ENCODE measurements at places on chromosomes 3 and 15.

DNA sequence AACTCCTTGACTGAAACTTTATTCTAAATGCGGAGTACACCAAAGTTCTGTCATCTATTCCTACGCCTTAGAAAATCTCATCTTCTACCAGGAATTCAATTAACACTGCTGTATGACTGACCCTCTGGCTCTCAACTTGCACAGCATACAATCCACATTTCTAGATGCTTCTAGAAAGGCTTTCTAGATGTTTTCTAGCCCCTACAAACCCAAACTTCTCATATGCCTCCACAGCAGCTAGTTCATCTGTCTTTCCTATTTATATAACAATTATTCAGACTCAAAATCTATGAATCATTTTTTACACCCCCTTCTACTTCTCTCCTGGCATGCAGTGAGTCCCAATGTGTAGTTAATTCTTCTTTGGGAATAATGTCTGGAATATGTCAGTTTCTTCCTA, 13.2 kb downstream of the INO80 start:
- DNase-seq: no peak

GRCh38 chr3:55288657-55289056, 198.4 kb downstream of the WNT5A start:
- DNase-seq: no peak

DNA sequence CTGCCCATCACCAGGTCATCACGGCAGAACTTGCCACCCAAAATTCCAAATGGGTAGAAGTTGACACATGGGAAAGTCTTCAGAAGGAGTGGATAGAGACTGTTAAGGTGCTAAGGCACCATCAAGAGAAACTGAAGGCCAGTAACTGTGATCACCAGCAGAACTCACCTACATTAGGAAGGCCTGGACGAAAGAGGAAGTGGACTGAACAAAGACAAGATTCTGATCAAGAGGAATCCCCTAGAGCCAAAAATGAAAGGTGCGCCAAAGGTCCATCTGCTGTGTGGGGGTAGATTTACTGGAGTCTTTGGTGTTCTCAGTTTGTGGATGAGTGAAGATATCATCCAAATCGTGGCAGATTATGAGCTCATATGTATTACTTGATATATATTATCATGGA, 46.3 kb upstream of the P3H2 start:
- DNase-seq: no peak

DNA sequence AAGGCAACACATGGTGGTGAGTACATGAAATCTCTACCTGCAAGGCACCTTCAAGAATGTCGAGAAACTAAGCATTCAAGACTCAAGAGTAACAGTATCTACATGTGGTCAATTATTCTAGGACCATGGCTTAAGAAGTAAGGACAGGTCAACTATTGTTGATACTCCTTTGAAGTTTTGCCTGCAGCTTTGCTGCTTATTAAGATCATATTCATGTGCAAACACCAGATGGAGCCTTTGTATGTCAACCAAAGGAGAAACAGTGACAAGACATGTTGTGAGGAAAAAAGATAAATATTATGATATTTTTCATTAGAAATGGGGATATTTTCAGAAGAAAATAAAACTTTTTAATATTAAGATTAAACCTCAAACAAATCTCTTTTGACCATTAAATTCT, 52.3 kb upstream of the FGF7 start:
- no peak for DNase-seq

DNA sequence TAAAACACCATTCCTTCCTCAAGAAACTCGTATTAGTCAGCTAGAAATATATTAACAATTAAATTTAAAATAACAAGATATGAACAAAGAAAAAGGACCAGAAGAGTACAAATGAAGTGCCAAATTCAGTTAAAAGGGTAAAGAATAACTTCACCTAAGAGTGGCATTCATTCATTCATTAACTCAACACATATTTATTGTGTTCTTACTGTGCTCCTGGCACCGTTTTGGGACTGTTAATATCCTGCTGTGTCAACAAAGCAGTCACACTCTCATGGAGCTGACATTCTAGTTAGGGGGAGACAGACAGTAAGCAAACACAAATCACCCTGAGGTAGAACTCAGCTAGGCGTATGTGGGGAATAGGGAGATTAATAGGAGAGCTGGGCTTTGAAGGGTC, 123.6 kb upstream of the DPPA4 start:
- DNase-seq: no peak

GRCh38 chr3:59970376-59970775, 920.6 kb upstream of the CFAP20DC start:
- DNase-seq: no peak

GRCh38 chr3:184748219-184749135, 36.6 kb upstream of the MAGEF1 start:
- DNase-seq: peak; percentile 49

All from GM20000 (cell line).